ENCODE measurements at places on chromosomes 1 and 21.

- no peak for DNase-seq
These were observed 41.5 kb downstream of the LRRC3 start for GRCh38 chr21:44496564-44497550.

DNA sequence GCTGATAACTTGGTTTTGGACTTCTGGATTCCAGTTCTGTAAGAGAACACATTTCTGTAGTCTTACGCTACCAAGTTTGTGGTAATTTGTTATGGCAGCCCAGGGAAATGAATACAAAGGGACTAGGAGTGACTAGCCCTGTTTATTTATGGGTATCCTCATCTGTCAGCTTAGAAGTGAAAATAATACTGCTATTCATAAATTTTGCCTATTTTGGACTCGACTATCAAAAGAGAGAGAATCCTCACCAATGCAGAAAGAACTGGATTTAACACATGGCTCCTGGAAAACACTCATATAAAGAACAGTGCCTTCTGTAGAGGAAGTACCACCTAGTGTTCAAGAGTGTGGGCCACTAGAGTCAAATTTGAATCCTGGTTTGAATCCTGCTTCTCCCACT lies 22.6 kb downstream of the HSD11B1 start:
- no peak for DNase-seq

- no peak for DNase-seq
These were observed 2.2 kb downstream of the MIB2 start for GRCh38 chr1:1617516-1617915.

GRCh38 chr1:183593356-183593755 lies 3.1 kb upstream of the NCF2 start:
- DNase-seq, result no peak

GRCh38 chr1:207882692-207883091 lies 28.2 kb downstream of the CD34 start:
- no peak for DNase-seq

DNA sequence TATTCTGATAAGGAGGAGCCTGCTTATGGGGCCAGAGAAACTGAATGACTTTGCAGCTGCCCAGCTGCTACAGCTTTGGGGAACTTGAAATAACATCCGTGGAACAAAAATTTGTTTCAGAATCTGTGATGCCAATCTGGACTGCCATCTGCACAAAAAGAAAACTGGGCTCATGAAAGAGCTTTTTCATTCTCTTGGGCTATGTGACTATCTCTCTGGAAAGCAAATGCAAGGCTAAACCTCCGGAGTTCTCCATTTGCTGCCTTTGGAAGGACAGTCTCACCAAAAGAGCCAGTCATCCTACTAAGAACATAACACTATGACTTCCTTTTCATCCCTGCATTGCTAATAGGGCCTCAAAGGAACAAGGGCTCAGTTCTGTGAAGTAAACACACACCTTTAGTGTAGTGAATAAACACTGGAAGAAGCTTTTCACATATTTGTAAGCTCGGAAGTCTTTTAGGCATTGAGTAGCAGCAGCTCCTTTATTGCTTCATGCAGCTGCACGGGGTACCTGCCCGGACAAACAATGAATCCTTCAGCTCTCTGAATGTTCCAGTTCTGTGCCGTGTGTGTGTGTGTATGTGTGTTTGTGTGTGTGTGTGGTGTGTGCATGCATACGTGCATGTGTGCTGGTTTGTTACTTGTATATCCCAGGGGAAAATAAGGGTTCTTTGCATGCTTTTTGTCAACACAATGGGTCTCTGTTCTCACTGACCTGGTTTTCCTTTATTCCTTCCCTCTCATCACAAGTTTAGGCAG lies 255.5 kb upstream of the SGIP1 start:
- no peak for DNase-seq

DNA sequence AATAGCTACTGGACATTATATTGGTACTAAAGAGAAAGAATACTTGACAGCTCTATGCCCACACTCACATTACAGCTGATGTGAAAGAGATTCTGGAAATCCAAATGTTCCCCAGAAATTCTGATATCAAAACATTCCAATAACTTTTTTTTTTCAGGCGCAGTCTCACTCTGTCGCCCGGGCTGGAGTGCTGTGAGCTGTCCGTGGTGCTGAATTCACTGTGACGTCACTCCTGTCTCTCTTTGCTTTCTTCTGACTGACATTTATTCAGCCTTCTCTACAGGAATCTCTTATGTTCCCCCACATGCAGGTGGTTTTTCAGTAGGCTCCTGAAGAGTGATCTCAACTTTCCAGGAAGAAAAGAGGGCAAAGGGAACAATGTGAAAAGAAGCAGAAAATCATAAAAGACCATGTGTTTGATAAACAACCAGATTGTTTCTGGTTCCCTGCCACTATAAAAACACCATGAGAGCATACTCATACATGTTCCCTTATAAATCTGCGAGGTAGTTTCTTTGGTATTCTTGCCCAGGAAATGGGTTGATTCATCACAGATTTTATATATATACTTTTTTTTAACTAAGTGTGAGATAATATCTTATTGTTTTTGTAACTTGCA lies 6.2 kb downstream of the S100A7A start:
- DNase-seq, result peak; percentile 75

Measured in CD4-positive, alpha-beta T cell treated with Interleukin-17A for 4 hours (primary cell).